HT1080 (cell line): ENCODE measurements at places on chromosomes 3 and 15.

GRCh38 chr3:187758318-187758955, 13.2 kb upstream of the BCL6 start:
- no peak for DNase-seq

DNA sequence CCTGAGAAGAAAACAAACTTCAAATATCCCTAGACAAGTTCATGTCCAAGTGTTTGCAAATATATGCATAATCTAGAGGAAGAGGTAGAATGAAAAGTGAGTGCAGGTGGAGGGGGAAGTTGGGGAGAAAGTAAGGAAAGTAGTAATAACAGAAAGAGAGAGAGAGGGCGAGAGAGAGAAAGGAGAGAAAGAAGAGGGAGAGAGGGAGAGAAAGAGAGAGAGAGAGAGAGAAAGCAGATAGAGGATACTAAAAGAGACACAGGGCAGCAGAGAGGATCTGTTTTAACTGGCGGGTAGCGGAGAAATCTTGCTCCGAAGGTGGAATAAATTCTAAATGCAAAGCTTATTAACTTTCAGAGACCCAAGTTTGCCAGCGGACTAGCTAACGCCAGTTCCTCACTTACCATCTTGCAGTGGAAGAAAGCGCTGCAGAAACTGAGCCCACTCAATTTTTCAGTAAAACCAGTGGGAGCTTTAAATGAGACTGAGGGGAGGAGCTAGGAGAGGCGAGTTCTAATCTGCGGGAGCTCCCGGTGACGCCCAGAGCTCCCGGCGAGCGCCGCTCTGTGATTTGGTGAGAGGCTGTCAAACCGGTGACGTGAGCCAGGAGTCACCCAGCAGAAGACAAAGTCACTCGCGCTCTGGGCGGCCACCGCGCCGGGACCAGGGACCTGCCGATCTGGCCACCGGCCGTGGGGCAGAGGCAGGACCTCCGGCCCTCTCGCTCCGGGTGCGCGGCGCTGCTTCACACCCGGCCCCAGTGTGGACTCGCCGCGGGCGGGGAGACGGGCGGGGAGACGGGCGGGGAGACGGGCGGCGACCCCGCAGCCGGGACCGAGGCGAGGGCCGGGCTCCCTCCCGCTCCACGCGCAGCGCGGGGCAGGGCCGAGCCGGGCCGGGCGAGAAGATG, at the start of gene GMNC:
GMNC (minus strand) TSS at position 486 of the 910 bp plus-strand sequence; CDS start at position 407, 79 bp downstream.
- DNase-seq = peak; percentile 56

DNA sequence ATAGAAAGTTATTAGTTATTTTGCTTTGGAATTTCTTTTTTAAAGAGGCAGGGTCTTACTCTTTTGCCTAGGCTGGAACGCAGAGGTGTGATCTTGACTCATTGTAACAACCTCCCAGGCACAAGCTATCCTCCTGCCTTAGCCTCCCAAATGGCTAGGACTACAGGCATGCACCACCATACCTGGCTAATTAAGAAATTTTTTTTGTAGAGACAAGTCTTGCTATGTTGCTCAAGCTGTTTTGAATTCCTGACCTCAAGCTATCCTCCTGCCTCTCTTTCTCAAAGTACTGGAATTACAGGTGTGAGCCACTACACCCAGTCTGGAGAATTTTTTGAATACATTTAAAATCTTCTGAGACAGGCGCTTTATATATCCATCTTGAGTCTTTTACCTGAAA, 49.5 kb downstream of the IQGAP1 start:
- DNase-seq = no peak

DNA sequence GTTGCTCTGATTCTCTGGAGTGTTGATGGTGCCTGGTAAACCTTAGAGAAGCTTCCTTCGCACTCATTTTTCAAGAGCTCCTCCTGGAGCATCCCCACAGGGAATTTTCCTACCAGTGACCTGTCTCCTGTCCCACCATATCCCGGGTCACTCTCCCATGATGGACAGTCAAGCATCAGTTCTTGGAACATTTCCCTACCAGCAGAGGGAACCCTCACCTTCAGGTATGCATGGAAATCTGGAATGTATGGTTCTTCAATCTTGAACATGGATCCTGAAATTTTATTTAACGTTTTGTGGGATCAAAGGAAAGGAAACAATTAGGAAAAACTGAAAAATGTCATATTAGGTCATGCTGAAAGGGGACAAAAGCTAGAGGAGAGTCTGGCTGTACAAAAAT, 153.8 kb downstream of the SPATA16 start:
- DNase-seq = peak; percentile 34

DNA sequence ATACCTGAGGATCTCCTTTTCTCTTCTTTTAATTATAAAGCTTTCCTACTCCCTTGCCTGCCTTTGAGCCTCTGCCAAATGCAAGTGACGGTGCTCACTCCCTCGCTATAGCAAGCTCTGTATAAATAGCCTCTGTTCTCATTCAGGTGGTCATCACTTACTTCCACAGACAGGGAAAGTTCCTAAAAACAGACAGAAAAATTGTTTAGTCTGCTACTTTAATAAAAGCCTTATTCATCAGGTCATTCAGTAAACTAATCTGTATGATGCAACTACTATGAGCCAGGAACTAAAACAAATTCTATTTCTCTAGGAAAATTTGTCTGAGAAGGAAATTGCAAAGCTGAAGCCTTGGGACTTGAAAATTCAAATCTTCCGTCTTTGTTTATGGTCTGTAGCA, 10.2 kb upstream of the DLG1 start:
- DNase-seq = peak; percentile 50

DNA sequence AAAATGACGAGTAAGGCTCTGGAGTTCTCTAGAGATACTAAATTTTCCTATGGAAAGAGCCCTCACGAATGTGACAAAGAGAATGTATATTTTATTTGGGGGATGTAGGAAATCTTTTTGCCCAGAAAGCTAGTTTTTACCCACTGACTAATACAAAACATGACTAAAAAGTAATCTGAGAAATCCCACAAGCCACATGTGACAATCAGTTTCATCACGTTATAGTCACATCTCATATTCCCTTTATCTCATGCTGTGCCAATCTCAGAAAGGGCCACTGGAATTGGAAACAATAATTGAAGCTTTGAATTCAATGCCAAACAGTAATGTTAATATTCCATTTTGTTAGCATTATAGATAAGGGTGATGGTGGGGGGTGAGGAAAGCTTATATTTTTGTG, 509.0 kb upstream of the GOLIM4 start:
- peak; percentile 63 for DNase-seq

DNA sequence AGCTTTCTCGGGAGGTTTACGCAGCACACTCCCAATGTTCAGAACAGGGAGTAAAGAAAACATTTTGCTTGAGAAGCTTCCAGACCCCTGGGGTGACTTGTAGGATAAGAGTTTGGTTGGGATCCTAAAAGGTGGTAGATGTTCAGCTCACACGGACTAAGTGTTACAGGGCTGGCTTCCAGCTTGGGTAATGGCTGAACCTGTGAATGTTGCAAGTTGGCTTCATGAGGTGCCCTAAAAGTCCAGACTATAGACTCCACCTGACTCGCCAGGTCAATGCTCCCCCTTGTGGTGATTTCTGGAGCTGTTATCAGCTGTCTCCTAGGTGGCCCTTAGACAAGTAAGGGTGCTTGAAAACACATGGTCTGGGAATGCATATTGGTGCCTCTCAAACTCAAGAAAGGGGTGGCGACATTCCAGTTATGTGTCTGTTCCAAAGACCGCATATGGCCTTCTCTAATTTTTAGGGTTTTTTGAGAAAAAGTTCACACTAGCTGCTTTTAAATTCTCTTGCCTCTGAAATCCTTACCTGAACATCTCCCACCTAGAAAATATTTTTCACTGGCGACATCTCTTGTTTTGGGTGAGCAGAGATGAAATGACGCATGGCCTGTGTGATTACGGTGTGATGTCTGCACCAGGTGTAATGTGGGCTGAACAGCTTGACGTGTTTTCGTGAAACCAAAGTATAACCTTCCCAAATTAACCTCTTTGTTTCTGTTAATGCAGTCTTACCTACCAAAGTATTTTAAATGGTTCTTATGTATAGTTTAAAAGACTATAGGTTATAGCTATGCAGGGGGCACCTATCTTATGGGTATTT, 175.7 kb upstream of the KBTBD8 start:
- DNase-seq = peak; percentile 47

DNA sequence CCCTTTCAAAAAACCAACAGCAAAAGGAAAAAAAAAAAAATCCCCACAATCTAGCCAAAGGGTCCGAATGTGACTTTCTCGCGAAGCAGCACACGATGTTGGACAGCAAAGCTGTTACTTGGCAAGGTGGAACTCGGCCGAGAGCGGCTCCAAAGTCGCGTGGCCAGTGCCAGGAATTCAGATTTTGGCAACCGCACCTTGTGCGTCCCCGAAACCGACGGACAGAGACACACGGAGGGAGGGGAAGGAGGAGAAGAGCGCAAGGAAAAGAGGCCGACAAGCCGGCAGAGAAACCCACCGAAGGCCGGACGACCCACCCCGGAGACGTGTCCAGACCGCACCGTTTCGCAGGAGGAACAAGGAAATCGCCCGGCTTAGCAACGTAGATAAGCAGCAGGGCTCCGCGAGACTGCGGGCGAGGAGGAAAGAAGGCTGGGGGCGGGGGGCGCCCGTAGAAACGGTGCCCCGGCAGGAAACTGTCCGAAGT, 517.3 kb downstream of the MECOM start:
- no peak for DNase-seq

- DNase-seq = no peak
These were observed 6.9 kb downstream of the ADAMTS17 start for GRCh38 chr15:100334905-100335304.

DNA sequence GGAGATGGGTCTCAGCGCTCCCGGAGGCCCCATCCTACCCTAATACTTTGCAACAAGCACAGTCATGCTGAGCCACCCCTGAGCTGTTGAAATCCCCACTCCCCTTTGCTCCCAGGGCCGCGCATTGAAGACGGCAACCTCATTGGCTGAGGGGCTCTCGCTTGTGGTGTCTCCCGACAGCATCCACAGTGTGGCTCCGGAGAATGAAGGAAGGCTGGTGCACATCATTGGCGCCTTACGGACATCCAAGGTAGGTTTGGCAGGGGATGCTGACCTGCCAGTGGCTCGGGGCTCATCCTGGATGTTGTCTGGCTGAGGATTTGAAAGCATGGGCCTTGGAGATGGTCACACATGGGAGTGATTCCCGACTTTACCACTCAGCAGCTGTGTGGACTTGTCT, 5.9 kb downstream of the TMEM43 start:
- DNase-seq = no peak

GRCh38 chr3:72678380-72678779, 169.9 kb downstream of the SHQ1 start:
- DNase-seq = no peak

GRCh38 chr15:25863111-25863967, at the start of gene ATP10A:
TSS of gene ATP10A (minus strand) at chr15:25863327. CDS start at chr15:25863096, 231 bp downstream.
- DNase-seq = no peak

DNA sequence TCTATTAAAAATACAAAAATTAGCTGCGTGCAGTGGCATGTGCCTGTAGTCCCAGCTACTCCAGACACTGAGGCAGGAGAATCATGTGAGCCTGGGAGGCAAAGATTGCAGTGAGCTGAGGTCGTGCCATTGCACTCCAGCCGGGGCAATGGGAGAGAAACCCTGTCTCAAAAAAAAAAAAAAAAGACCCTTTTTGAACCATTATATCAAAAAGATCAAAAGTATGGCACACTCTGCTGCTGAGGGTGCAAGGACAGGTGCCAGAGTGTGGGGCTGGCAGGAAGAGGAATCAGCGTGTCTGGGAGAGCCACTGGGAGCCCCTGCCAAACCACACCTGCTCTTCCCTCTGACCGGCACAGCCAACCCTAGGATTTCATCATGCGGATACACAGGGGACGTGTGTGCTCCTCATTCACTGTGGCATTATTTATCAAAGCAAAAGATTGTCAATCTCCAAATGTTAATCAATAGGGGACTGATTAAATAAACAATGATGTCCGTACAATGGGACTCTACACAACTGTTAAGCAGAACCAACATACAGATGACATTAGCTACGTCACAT, 147.3 kb upstream of the TLE3 start:
- no peak for DNase-seq

DNA sequence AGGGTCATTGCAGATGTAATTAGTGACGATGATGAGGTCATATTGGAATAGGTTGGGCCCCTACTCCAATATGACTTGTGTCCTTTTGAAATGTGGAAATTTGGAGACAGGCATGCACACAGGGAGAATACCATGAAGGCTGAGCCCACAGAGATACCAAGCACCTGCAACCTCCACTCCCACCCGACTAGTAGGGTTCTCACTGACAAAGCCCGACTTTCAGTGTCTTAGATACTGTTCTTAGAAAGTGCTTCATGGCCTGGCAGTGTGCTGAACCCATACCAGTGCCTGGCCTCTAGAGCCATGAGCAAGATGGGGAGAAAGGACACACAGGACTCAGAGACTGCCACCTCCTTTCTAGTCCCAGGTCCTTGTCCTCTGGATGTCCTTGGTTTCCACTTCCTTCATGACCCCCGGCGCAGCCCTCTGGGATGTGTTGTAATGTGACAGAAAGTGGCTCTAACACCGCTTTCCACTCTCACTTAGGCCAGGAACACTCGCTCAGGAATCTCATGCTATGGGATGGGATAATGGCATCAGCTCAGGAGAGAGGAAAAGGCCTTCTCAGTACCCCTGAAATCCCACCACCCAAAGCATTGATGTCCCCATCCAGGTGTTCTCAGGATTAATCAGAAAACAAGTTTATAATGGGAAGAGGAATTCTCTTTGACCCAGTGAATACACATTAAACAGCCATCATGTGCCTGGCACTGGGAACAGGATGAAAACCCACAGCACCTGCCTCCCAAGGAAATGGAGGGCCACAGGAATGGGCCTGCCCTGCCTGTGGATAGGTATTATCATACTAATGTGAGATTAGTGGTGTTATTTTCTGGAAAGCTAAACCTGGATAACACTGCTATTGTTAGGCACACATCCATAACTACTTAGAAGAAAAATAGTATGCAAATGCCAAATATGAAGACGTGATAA, 59.9 kb downstream of the RPL39L start:
- DNase-seq = no peak

- DNase-seq = no peak
These were observed 51.8 kb upstream of the FURIN start for GRCh38 chr15:90816401-90817116.

DNA sequence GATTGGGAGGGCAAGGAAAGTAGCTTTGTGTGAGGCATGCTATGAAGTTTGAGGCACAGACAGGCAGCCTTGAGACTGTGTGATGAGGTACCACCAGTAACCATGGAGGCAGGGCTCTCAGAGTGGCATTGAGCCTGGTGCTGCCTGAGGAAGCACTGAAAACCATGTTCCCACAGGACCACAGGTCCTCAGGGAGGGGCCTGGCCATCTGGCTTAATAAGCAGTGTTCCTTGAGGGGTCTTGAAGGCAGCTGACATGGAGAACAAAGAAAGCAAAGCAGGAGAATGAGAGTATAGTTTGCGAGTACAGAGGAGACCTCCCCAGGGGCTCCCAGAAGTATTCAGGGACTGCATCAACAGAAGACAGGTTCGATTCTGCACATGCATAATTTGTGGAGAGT, 346.6 kb downstream of the EPHB1 start:
- DNase-seq = no peak
